ENCODE measurements at places on chromosomes 16 and 17.

DNA sequence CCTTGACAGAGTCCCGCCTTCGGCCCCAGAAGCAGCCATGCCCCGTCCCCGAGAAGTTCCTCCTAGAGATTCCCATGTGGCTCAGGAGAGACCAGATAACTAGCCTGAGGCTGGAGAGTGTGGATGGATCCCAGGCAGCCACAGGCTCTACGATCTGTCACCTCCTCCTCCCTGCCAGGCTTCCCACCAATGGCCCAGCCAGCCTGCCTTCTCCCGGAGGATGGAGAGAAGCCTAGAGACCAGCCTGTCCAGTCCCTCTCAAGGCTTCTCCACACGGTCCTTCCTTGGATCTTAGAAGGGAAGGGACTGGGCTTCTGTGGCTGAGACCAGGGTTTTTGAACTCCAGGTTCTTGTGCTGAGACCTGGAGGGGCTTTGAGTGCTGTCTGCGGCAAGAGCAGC, 1.6 kb upstream of the SMTNL2 start:
- no peak for DNase-seq

GRCh38 chr16:53781023-53781605, 77.2 kb downstream of the FTO start:
- no peak for DNase-seq

GRCh38 chr17:57939797-57940196, 15.4 kb downstream of the CUEDC1 start:
- no peak for DNase-seq

GRCh38 chr16:27698746-27699145, 148.8 kb downstream of the KATNIP start:
- no peak for DNase-seq

GRCh38 chr16:87608400-87608985, 6.2 kb downstream of the JPH3 start:
- DNase-seq: peak; percentile 15

DNA sequence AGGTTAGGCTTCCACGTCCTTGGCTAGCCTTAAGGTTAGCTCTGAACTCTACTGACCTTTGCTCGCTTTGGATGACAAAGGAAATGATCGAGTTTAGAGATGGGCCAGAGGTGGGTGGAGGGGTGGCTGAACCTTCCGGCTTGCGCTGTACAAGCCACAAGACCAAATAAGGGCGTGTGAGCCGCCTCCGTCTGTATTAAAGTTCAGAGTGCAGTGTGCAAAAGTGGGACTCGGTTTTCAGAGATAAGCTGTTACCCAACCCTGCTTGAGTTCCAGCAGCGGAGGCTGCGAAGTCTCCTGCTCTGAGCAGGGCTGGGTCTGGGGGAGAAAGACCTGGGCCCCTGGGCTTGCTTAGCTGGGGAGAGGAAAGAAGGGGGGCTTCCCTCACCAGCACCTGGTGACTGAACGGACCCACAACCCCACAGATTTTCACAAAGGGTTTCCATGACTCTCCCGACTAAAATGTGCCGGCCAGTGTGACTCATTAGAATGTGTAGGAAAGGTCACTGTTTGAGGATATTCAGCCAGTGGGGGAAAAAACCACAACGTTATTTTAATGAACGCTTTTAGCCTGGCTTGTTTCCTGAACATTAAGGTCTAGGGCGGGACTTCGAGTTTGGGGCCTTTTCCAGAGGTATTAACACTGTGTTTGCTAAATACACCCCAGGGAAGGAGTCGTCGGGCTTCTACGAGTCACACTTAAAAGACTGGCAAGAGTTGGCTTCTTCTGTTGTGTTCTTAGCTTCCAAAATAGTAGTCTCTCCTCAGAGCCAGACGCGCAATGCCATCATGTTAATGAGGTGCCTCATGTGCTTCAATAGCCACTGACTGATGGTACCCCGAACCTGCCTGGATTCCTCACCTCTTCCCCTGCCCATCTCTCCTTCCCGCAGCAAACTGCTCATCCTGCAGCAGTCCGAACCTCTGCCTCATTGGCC, 67.0 kb downstream of the CENPV start:
- DNase-seq: peak; percentile 91

GRCh38 chr17:78599419-78599818, 22.2 kb upstream of the DNAH17 start:
- no peak for DNase-seq

DNA sequence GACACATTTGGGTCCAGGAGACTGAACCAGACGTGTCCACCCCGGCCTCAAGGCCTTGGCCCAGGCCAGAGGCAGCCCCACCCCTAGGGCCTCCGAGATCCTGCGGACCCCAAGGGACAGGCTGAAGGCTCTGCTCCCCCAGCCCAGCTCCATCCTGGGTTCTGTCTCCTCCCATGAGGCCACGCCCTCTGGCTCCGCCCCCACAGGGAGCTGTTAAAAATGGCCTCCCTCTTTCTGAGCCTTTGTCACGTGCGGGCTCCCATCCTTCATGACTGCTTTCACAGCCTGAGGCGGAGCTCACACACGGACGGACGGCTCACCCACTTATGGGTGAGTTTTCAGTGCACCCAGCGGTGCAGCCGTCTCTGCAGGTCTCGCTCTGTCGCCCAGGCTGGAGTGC, 6.5 kb upstream of the CACNA1H start:
- DNase-seq: no peak

GRCh38 chr17:73521376-73521775, 122.9 kb downstream of the SDK2 start:
- no peak for DNase-seq

- DNase-seq: peak; percentile 18
Observed at GRCh38 chr17:63445571-63445953, 544 bp downstream of the CYB561 start.

GRCh38 chr17:50095626-50096037, 481 bp downstream of the PDK2 start:
- no peak for DNase-seq

DNA sequence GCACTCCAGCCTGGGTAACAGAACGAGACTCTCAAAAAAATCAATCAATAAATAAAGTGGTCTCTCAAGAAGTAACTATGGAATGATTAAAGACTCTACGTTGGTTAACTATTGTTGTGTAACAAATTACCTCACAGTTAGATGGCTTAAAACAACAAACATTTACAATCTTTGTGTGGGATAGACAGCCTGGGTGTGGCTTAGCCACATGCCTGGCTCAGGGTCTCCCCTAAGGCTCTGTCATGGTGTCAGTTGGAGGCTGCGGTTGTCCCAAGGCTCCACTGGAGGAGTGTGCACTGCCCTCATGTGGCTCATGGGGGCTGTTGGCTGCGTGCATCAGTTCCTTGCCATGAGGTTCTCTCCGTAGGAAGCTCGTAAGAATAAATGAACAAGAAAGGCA, 294.5 kb downstream of the SNX29 start:
- DNase-seq: no peak

- no peak for DNase-seq
Observed at GRCh38 chr16:71369494-71369893, 11.0 kb downstream of the CALB2 start.

DNA sequence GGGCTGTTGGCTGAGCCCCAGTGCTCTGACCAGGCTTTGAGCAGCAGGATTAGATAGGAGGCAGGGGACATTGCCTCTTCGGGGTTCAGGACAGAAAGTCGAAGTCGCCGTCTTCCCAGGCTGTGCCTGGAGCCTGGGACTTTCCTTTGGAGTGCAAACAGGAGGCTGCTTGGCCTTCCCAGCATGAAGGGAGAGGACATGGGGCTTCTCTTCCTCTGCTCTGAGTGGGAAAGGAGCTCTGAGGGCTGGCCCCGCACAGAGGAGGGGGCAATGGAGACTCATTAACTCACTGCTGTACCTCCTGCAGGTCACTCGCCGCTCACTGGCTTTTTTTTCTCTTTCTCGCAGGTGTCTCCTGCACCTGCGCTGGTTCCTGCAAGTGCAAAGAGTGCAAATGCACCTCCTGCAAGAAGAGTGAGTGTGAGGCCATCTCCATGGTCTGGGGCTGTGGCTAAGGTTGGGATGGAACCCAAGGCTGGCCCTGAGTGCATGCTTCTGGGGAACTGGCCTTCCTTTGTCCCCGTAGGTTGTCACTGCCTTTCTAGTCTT, 642 bp downstream of the MT1F start:
- DNase-seq: no peak

GRCh38 chr17:43479948-43480347, 3.8 kb upstream of the DHX8 start:
- no peak for DNase-seq

GRCh38 chr16:23384878-23385277, 68.1 kb downstream of the COG7 start:
- DNase-seq: no peak

DNA sequence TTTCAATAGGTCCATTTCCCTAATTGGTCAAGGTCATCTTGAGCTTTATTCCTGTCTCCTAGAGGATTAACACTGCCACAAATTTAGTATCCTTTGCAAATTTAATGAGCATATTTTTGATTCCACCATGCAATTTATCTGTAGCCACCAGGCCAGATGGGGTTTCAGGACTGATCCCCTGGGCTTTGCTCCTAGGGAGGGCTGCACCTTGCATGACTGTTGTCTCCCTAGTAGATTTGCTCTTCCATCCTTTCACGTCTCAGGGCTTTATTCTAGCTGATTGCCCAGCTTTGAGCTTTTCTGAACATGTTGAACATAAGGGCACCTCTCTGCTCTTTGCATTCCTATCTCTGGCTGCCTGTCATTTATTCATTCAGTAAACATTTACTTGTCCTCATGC, 7.7 kb upstream of the KCNH6 start:
- DNase-seq: no peak

GRCh38 chr17:73071066-73071999, 21.2 kb downstream of the SLC39A11 start:
- no peak for DNase-seq

GRCh38 chr17:50219939-50220465, 18.6 kb upstream of the COL1A1 start:
- DNase-seq: no peak

GRCh38 chr17:82215095-82215971, 2.7 kb upstream of the CCDC57 start:
- no peak for DNase-seq

GRCh38 chr17:44280392-44280937, 12.5 kb upstream of the SLC4A1 start:
- no peak for DNase-seq

- DNase-seq: no peak
Observed at GRCh38 chr17:60158751-60159478, 9.1 kb downstream of the CA4 start.

- DNase-seq: no peak
Observed at GRCh38 chr16:10370096-10370726, 15.7 kb upstream of the ATF7IP2 start.

- no peak for DNase-seq
Observed at GRCh38 chr17:38920374-38921291, 4.8 kb upstream of the LASP1NB start.

All from activated CD4-positive, alpha-beta T cell treated with anti-CD3 and anti-CD28 coated beads, Interleukin-2, amount 50 U/mL, for 16 hours (primary cell).